NCI-H2107 (cell line): ENCODE measurements at places on chromosomes 5 and 9.

DNA sequence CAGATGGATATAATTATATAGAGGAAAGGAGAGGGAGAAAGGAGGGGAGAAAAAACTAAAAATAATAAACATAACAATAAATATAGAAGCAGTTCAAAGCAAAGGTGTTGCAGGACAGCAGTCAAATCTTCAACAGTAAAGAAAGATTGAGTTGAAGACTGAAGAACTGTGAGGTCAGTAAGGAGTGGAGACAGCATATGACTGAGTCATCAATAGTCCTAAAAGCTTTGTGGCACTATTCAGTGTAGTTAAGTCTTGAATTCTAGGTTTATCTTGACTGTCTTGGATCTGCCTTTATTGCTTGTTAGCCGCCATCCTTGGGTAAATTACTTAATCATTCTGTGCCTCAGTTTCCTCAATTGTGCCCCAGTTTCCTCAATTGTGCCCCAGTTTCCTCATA is 137.0 kb downstream of the MRPS30 start:
- no peak for DNase-seq

DNA sequence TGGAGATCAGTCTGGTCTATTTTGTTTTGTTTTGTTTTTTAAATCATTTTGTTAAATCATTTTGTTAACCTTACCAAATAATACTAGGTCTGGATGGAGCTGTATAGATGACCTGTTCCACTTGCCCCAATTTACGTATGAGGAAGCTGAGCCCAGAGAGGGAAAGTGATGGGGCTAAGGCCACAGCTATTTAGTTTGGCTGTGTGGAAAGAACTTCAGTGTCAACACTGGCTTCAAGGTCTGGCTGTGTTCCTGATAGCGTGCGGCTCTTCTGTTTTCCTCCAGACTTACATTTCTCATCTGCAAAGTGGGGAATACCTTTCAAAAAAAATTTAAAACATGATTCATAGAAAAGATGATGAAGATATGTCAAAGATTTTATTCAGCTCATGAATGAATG is 112.5 kb downstream of the PTTG1 start:
- no peak for DNase-seq

DNA sequence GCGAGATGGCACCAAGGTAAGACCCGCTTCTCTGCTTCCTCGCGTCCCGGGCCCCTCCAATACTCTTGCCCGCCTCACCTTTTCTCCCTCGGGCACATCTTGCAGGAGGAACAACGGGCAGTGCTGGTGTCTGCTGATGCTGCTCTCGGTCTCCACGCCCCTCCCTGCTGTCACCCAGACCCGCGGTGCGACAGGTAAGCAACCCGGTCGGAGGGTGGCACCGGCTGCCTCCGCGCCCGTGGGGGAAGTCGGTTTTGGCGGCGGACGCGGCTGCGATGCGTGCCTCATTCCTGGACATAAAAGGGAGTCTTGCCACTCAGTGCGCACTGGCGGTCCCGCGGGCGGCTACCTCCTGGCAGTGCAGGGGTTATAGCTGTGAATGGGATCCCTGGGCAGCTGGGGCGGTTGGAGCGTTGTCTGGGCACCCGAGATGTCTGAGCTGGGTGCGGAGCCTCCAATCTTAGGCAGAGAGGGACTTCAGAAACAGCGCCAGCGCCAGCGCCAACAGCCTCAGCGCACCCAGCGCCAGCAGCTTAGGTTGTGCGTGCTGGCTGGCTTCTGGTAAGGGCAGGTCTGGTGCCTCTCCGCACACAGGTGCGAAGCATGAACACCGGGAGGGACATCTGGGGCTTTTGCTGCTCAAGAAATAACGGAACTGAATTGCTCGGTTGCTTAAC is 488 bp downstream of the COL15A1 start:
- DNase-seq, result no peak

DNA sequence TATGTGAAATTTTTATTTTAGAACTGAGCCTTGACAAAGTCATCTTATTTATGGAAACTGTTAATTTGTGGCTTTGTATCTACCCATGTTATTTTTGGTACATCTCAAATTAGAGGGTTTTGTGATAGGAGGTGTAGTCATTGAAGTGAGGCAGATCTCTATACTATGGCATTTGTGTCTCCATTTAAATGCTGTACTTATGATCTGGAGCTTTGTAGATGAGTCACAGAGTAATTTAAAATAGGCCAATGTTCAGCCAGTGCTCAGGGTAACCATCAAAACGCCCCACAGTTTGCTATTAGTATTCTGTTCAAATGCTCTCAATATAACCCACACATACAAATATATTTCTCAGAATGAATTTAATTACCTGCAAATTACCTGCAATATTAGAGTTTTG is 351.5 kb upstream of the KLF9 start:
- no peak for DNase-seq

DNA sequence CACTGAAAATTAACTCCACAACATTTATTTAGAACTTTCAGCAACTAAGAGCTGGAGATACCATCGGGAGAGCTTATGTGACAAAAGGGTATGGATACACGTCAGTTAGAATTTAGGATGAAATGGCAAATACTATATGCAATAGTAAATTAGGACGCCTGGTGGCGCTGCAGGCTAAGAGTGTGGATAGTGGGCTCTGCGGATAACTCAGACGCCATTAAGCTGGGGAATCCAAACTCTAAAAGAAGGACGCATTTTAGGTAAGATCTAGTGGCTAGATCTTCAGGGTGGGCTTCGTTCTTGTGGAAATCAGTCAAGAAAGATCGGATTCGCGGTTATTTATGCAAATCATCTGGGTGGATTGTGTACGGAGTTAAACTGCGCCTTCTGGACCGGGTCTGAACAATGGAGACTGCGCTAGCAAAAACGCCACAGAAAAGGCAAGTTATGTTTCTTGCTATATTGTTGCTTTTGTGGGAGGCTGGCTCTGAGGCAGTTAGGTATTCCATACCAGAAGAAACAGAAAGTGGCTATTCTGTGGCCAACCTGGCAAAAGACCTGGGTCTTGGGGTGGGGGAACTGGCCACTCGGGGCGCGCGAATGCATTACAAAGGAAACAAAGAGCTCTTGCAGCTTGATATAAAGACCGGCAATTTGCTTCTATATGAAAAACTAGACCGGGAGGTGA is at the start of gene PCDHB5:
PCDHB5 (plus strand) TSS at position 177 of the 688 bp plus-strand sequence; CDS start at position 406, 229 bp downstream.
- no peak for DNase-seq

DNA sequence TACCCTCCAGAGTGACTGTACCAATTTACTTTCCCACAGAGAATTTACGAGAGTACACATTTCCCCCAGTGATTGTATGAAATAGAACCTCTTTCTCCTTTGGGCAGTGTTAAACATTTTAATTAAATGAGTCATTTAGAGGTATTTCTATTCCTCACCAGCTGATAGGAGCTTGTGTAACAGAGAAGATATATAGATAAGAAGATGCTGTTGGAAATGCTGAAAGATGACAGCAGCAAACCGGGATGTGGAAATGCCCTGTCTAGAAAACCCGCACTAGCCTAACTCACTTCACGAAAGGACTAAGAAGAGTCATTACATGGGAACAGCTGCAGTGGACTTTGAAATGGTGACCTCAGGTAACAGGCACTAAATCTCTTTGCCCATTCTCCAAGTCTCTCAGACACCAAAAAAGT is 68.3 kb downstream of the LPAR1 start:
- no peak for DNase-seq

- DNase-seq, result no peak
Observed at GRCh38 chr5:16600397-16600796, 16.4 kb downstream of the RETREG1 start.

DNA sequence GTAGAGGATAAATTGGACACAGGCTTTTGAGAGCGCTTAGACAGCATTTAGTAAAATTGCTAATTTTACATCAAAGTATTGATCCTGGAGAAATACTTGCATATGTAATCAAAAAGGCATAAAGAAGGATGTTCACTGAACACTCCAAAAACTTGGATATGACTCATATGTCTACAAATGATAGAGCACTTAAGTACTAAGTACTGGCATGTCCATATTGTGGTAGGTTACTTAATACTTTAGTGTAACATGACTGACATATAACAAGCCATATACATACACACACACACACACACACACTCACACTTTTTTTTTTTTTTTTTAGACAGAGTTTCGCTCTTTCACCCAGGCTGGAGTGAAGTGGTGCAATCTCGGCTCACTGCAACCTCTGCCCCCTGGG is 361.9 kb downstream of the ARHGEF28 start:
- no peak for DNase-seq

DNA sequence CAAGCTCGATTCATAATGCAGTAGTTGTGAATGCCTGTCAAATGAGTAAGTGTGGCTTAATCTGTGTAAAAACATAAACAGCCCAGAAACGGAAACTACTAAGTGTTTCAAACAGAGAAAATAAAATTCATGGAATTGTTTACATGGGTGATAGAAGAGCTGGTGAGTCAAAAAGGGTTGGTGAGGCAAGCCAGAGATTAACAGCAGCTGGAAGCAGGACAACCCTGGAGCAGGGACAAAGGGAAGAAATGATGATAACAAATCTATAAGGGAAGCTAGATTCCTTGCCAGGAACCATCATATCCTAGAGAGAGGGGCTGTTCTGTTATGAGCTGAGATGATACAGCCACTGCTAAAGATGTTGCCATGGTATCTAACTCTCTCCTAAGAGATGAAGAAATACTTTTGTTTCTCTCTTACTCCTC is 18.0 kb upstream of the PRR16 start:
- DNase-seq, result no peak

DNA sequence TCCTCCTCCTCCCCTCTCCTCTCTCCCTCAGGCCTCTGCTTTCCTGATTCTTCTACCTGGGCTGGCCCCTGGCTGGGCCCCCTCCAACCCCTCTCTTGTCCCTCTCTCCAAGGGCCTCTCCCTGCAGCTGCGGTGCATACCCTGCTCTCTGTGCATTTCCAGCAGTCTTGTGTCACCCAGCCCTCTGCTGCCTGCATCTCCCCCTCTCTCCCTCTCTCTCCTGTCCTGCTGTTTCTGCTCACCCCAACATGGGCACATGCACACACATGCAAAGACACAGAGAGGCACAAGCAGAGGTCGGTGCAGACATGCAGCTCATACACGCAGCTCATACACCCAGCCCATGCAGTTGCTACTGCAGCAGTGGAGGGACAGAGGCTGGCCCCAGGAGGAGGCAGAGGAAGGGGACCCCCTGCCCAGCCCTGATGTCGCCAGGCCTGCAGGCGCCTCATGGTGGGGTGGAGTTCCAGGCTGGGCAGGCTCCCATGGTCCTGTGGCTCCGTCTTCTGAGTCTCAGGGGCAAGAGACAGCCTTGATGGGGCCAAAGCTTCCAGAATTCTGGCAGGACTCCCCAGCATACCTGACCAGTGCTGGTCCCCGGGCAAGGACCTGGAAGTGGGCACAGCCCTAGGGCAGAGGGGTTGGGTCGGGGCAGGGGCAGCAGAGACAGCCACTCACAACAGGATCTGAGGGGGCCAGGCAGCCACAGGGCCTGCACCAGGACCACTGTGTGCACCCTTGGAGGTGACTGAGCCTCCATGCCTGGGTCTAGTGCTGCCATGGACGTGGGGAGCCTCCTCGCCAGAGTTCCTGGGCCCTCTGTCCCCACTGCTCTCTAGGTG is 216.9 kb downstream of the C9orf50 start:
- DNase-seq, result no peak

DNA sequence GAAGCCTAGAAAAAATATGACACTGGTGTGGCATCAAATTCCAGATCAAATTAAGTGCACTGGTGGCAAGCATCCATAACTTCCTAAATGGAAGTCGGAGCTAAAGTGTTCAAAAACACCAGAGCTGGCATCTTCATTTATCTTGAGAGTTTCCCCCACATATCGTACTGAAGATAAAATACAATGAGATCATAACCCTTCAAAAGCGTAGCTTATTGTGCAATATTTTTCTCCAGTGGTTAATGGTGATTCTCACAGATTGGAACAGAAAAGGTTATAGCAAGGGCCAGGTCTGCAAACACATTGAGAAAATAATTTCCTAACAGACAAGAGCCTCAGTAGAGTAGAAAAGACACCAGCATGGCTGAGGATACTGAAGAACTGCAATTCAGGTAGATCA is 147.6 kb downstream of the SEMA5A start:
- no peak for DNase-seq

GRCh38 chr9:27539479-27540441 is 10.1 kb upstream of the MOB3B start:
- DNase-seq, result no peak

DNA sequence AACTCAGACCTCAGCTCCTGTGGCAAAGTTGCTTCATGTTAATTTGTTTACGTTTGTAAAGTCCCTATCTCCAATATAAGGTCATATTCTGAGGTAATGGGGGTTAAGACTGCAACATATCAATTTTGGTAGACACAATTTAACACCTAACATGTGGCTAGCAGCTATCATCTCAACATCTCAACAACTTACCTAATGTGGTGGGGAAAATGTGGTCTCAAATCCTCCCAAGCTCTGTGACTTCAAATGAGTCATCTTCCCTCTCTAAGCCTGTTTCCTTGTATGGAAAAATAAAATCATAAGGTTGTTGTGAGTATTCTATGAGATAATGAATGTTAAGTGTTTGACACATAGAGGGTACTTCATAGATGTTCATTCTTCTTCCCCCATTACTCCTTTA is 443.3 kb downstream of the CDK5RAP2 start:
- no peak for DNase-seq

GRCh38 chr9:133090752-133091385 is 29.1 kb downstream of the CEL start:
- no peak for DNase-seq

DNA sequence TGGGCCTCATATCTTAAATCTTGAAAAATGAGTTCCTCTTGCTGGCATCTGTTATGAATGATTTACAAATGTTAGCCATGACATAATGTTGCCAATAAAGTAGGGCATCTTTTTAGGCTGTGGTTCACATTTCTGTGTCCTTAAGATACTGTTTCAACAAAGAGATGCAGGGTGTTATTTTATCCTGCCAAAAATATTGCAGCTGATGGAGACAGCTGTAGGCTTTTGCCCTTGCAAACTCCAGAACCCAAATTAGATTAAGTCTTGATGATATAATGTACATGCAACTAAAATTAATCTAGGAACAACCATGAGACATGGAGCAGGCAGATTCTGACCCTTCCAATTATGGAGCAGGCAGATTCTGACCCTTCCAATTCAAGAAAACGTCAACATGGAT is 228.2 kb upstream of the GRIN3A start:
- no peak for DNase-seq

GRCh38 chr5:36070687-36071571 is 4.2 kb upstream of the UGT3A2 start:
- DNase-seq, result no peak
